ENCODE measurements at places on chromosomes 6 and 20.

- no peak for DNase-seq
These were observed 124.1 kb downstream of the CBLN4 start for GRCh38 chr20:55881204-55881603.

DNA sequence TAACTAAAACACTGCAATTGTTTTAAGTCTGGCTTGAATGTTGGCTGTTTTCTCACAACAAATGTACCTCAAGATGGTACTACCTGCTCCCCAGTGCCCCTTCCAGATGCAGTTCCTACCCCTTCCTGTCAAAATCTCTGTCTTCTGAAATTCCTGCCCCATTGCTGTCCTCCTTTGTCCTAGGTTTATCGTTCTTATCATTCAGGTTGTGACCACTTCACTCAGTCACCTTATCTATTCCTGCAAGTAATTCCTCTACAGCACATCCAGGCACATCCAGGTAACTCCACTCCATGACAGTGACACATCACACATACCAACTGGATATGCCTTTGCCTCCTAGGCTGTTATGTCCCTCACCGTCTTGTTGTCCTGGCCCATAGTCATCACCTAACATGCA, 90.2 kb downstream of the TRDN start:
- no peak for DNase-seq

- no peak for DNase-seq
These were observed 50.7 kb downstream of the LRRC1 start for GRCh38 chr6:53845280-53846195.

DNA sequence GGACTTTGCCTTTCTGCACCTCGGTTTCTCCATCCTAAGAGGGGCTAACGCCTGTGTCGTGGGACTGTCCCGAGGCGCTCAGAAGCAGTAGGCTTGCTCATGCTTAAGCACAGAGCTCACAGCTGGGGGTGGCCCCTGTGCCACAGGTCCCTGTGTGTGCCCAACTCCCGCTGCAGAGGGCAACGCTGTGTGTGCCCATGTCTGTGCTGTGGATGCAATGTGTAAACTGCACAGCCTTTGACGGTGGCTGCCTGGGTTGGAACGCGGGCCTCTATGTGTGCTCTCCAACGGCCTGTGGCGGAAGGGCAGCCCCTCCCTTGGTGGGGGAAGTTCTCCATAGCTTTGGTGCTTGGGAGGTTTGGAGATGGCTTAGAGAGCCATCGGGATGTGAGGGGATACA, 10.7 kb upstream of the GATA5 start:
- DNase-seq: no peak

- no peak for DNase-seq
These were observed 102.9 kb upstream of the MCHR2 start for GRCh38 chr6:100096936-100097335.

Data from cerebellar nuclear complex (tissue), 1 donor.